ENCODE measurements at places on chromosomes 4 and X.
A peak's percentile ranks its signal among the peaks of the same experiment; 100 is the strongest.

DNA sequence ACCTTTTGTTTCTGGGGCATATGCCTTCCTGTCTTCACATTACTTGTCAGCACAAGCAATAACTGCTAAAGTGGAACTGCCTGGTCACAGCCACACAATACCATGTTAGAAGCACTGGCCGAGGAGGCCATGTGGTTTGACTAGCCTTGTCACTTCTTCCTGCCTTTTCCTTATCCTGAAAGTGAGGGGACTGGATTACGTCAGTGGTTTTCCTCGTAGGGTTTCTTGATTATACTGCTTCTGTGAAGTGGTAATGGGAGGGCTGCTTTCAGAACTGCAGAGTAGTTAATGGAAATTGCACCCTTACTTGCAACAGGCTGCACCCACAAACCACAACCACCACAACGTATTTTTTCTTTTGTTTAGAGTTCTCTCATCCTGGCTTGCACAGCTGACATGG is 26.6 kb downstream of the ZRSR2 start:
- peak; percentile 53 for DNase-seq

DNA sequence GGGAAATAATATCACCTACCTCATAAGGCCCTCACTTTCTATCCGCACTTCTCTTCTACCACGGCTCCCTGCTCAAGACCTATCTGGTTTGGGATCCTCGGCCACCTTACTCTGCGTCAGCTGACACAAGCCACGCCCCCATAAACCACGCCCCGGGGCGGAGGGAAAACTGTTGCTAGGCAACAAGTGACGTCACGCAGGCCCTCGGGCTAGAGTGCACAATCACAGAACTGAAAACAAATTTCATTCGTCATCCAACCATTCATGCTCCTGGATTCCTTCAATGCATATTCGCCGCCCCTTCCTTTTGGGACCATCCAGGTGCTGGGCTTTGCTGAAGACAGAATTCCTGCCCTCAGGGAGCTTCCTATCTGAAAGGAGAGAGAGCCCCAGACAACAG is 66.3 kb downstream of the SMC1A start:
- DNase-seq, result no peak

- no peak for DNase-seq
These were observed 194.0 kb upstream of the BOD1L1 start for GRCh38 chr4:13821522-13821921.

DNA sequence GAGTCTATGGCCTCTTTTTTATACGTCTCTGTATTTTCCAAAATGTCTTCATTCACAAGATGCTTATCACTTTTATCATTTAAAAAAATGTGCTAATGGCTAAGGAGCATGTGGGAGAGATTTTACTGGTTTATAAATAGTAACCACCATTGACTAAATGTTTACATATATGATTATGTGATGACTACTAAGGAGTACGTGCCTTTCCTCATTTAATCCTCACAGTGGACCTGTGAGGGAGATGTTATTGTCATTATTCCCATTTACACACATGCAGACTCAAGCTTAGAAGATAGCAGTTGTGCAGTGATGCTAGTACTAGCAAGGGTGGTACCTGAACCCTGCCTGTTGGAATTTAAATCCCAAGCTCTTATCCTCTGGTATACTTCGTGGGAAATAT is 2.4 kb downstream of the SRD5A3 start:
- no peak for DNase-seq

- DNase-seq, result no peak
These were observed 10.0 kb downstream of the MSL3 start for GRCh38 chrX:11768039-11768438.

DNA sequence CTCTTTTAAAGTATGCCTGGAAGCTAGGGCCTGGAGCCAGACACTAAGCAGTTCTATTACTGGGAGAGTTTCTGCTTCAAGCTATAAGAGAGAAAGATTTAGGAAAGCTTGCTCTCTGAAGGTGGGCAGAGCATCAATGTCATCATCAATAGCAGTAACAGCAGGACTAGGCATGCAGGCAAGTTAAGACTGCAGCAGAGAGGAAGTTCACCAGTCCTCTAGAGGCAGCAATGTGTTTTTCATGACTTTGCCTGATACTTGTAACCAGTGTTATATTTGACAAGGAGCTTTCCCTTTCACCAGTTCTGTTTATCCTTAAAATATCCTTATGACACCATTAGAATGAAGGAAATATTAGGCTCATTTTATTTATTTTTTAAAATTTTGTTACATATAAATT is 237.9 kb downstream of the KCTD8 start:
- DNase-seq, result no peak

DNA sequence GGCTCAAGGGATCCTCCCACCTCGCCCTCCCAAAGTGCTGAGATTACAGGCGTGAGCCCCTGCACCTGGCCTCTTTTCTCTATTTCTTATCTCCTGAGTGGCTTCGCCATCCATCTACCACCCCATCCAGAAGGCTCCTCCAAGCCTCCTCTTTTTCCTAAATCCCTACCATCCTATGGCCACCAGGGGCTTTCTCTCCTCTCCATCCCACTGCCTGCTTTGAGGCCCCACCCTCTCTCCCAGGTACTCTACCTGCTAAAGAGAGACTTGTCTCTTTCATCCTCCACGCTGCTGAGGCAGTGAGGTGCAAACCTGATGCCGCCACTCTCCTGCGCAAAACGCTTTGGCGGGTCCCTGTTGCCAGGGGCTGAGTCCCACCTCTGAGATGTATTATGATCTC is 7.0 kb downstream of the RS1 start:
- no peak for DNase-seq

DNA sequence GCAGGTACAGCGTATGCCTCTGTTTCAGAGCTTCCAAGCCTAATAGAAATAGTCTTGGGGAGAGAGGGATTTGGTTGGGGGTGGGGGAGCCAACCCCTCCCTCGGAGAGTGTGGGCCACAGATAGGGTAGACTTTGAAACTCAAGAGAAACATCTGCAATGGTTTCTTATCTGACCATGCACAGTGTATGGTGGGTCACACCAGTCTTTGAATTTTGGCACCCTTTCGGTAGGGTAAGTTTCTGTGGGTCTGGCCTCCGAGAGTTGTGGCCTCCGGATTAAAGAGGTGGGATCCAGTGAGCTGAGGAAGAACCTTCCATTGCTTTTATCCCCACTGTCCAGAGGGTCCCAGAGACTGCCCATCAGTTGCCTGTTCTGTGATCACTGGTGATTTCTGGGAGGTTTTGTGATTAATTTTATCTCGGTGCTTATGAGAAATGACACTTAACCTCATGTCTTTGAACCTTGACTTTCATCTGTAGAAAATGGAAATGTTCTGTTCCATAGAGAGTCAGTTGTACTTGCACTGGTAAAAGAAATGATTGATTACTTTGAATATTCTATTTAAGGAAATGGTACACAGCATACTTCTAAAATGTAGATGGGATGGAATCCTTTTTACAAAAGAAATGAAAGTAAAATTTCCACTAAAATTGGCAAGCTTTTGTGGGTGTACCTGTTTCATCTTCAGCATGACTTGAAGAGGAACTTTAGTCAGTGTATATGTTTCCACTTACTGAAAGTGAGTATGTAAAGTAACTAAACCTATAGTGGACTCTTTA is 62.7 kb downstream of the TMEM131L start:
- DNase-seq, result no peak

DNA sequence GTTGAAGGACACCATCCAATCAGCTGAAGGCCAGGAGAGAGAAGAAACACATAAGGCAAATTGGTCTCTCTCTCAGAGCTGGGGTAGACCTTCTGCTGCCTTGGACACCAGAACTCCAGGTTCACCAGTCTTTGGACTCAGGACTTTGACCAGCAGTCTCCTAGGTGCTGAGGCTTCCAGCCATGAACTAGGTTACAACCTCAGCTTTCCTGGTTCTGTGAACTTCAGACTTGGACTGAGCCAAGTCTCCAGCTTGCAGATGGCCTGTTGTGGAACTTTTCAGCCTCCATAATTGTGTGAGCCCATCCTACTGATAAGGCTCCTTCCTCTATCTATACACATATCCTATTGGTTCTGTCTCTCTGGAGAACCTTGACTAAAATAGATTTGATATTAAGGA is 20.6 kb upstream of the BBS12 start:
- no peak for DNase-seq

- DNase-seq, result no peak
These were observed 66.3 kb downstream of the RBM47 start for GRCh38 chr4:40563401-40563800.

- DNase-seq, result no peak
These were observed 27.8 kb downstream of the COPS4 start for GRCh38 chr4:83062739-83063138.

DNA sequence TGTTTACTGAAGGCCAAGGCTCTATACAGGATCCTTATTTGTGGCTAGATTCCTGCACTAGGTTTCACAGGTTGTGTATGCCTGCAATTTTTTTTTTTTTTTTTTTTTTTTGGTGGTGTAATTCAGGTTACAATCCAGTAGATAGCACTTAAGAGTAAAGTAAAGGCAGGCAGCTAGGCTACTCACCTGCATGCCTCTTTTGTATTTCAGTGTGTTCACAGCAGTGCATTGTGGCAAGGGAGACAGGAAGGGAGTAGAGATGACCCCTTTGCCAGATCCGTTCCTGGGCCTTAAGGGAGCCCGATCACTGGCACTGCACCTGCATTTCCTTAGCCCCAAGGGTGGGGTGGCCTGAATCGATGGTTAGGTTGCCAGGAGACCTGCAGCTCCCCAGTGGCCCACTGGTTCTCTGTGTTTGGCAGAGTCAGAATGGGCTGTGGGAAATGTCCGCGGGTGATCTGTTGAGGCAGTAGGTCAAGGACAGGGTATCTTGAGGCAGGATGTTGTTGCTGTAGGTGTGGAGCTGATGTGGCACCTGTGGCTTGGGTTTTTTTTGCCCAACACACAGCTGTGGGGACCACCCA is 374.9 kb upstream of the AADAT start:
- DNase-seq, result no peak

DNA sequence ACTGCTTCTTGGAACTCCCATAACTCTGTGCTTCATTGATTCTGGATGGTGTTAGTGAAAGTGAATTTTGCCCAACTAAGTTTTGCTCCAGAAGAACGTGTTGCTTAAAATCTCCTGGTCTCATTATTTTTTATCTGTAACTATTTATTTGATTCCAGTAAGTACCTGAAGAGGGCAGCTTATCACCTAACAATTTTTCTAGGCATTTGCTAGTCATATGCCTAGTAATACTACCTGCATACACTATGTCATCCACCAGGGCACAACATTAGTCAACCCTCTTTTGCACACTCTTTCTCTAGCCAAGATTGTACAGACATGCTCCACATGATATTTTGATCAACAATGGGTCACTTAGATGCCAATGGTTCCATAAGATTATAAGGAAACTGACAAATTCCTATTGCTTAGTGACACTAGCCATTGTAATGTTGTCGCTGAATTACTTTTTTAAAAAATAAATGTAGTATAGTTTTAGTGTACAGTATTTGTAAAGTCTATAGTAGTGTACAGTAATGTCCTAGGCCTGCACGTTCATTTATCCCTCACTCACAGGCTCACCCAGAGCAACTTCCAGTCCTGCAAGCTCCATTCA is 499.9 kb upstream of the AADAT start:
- no peak for DNase-seq

DNA sequence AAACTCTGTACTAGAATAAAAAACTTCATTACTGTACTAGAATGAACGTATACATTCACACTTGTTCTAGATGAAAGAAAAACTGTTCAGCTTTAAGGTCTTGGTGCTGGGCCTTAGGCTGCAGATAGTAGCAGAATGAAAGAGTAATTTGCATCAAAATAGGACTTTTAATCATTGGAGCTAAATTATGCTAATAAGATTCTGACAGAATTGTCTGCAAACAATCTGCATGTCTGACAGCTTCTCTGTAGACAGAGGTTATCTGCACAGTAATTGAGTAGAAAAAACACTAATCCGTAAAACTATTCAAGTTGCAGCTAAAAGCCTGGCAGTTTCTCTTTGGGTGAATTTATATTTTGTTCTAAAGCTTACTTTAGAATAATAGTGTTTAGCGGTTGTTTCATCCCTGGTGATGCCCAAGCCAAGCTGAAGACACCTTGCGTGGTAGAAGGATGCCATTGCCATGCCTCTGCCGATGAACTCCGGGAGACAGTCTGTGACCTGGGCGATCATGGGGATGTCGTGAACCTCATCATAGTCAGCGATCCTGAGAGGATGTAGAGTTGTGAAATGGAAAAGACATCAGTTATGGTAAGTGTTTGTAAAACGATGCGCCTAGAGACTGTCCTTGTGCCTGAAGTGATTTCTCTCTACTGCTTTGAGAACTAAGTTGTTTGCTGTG is 25.3 kb downstream of the LRP2BP start:
- DNase-seq, result no peak

DNA sequence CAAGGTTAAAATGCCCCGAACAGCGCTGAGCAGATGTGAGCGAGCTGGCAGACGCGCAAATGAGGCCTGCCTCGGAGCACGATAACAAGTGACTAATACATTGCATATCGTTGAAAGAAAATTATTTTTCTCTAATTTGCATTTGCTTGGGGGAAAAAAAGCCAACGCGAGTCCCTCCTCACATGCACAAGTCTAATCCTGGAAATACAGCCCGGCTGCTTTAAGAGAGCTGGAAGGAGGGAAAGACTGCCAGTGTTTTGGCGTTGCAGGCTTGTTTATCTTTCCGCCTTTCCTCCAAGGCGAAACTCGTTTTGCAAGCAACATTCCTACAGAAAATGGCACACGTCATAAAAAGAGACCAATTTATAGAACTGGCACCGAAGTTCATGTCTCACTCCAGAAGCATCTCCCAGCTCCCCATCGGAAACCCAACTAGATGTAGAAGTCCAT is 12.6 kb downstream of the BCOR start:
- no peak for DNase-seq

GRCh38 chr4:139823345-139823744 is 157.7 kb downstream of the MGST2 start:
- no peak for DNase-seq

Measured in CD8-positive, alpha-beta T cell (primary cell).